ENCODE measurements at places on chromosomes 6 and 20. TPM values are rescaled to one million over a fixed set of nuclear protein-coding genes. Genes with fewer than 3 reads are reported as not detected.

- DNase-seq: no peak
Measured at GRCh38 chr6:11769244-11769643, 9.4 kb downstream of the ADTRP start.

LHFPL5 gene
- not detected for polyA plus RNA-seq

- no peak for DNase-seq
Measured at GRCh38 chr6:41413250-41413649, 77.8 kb downstream of the NCR2 start.

COL10A1 gene
- 0.15 TPM for polyA plus RNA-seq

GRCh38 chr20:20492521-20493332 lies 124.8 kb downstream of the INSM1 start:
- DNase-seq: no peak

DNA sequence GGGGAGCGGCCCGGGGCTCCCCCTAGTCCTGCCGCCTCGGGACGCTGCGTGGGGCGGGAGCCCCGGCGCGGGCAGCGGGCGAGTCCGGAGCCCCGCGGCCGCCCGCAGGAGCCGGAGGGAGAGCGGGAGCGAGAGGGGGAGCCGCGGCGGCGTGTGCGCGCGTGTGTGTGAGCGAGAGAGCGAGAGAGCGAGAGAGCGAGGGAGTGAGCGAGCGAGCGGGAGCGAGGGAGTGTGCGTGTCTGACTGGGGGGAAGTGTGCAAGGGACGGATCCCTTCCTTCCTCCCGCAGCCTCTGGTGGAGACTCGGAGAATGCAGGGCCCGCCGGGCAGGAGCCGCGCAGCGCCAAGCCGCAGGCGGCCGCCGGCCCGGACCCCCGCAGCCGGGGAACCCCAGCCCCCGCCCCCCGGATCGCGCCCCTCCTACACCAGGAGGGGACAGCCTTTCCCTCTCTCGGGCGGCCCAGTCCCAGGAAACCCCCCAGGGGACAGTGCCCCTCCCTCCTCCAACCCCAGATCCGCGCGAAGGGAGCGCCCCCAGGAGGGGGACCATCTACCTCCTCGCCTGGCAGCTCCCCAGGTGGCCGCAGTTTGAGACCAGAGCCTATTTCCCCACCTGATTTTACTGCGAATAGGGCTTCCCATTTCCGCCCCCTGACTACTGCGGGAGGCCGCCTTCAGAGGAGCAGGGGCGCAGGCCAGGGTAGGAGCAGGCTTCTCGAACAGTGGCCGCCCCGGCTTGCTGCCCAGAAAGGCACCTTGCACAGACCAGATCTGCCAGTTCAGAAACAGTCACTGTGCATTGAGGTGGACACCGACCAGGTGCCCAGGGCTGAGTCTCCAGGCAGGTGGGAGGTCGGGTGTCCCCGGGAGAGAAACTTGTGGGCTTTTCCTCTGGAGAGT lies at the start of gene CDH22:
TSS of gene CDH22 (minus strand) at position 241 of the 900 bp plus-strand sequence. CDS start 57,204 bp downstream, outside the sequence.
- no peak for DNase-seq

DNA sequence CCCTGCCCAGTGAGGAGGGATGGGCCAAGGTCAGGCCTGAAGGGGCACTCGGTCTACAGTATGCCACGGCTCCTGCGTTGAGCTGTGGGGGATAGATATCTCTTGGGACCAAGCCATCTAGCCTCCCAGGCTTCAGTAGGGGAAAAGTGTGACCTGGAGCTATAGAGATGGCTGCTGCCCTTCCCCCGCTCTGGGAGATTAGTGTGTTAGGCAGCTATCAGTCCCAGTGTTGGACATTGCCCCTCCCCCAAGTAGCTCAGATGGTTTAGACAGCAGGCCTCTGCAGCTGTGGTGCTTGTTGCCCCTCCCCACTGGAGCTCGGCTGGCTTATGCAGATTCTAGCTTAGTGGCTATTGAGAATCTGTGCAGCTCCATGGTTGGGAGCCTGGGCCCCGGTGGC lies 56.8 kb downstream of the KHDRBS2 start:
- no peak for DNase-seq
